Naive thymus-derived CD4-positive, alpha-beta T cell (primary cell): ENCODE measurements at places on chromosomes 1 and 21. TPM values are rescaled to one million over a fixed set of nuclear protein-coding genes. Genes with fewer than 3 reads are reported as not detected.

DNA sequence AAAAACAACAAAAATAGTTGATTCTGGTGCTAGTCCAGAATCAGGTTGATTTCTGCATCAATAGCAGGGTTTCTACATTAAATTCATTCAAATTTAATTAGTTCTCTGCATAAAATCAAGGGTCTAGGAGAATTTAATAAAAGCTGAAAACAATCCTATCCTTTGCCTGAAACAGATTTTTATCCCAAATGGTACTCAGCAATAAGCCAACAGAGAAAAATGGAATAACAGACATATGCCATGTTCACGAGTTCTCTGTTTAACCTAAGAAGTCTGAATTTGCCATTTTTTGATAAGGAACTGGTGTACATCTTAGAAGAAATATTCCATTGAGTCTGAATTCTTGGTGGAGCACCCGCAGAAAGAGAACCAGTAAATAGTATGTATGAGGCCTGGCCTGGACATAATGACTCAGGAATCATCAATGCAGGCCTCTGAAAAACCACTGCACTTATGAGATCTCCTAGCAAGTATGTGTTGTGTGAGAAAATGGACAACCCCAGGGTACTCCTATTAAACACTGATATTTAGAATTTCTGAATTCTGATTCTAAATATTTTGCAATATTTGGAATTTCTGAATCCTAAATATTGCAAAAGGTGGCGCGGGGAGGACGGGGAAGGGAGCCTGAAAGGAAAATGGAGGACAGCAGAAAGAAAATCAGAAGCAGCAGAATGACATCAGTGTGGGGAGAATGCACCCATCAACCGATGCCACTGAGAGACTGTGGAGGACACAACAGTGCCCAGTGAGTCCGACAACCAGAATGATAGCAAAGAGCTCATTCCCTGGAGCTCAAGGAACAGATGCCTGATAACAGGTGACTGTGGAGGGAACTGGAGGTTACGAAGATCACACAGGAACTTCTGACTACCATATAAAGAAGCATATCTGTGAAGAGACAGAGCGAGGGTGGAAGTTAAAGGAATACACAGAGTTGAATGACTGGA is 97.6 kb downstream of the APP start:
- no peak overlapping the region for H3K27ac ChIP-seq
- peaks cover 30% of the 10 kb centered on the region for H3K4me1 ChIP-seq
- no peak overlapping the region for H3K4me3 ChIP-seq
- DNase-seq: no peak
- H3K36me3 ChIP-seq: no peaks in the 10 kb centered on the region

DNA sequence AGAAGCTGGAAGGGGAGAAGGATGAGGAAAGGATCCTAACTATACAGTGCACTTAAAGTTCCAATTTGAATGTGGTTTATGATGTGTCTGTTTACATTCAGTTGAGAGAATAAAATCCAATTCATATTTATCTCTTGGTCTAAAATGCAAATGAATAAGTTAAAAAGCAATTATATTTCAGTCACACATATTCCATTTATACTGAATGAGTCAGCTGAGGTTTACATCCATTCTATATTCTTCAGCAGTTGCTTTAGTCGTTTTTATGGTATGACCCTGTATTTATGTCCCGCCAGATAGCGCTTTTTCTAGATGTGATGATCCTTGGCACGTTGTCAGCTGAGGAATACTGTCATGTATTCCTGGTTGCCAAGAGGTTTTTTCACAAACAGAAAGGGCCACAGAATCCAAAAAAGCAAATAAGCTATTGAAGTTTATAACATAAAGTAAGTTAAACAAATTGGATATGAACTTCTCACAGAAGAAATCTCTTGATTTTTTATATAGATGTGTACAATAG is 866.2 kb downstream of the NCAM2 start:
- DNase-seq: no peak
- no peaks in the 10 kb centered on the region for H3K4me1 ChIP-seq
- no peak overlapping the region for H3K27ac ChIP-seq
- H3K4me3 ChIP-seq: no peak overlapping the region
- H3K36me3 ChIP-seq: no peaks in the 10 kb centered on the region
- H3K27me3 ChIP-seq: no peaks in the 10 kb centered on the region

DNA sequence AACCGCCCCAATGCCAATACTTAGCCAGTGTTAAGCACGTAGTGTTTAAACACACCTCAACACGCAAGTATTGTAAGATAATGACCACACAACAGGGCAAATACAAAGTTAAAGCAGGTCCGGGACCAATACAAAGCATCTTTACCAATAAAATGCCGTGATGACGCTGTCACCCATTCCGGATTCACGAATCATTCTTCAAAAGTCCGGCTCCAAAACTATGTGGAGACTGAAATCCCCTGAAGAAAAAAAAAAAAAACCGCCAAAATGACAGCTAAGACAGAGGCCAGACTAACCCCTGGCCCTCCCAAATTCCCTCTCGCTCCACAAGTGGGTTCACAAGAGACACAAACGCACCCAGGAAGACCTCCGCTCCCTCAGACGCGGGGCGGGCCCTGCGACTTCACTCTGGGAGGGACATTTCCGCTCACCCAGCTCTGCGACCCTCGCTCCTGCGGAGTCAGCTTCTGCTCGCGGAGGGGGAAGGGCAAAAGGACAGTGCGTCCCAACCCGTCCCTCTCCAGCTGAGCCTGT is 625 bp upstream of the DARS2 start:
- H3K36me3 ChIP-seq: peaks cover 10% of the 10 kb centered on the region
- peaks cover 10% of the 10 kb centered on the region for H3K4me1 ChIP-seq
- no peak for DNase-seq
- peak overlapping the region; percentile 80 for H3K27ac ChIP-seq
- H3K4me3 ChIP-seq: peak overlapping the region; percentile 99
- no peaks in the 10 kb centered on the region for H3K27me3 ChIP-seq

GRCh38 chr21:44900559-44901251 is 20.0 kb downstream of the ITGB2 start:
- no peaks in the 10 kb centered on the region for H3K27me3 ChIP-seq
- no peak for DNase-seq
- H3K36me3 ChIP-seq: peaks cover 99% of the 10 kb centered on the region

GRCh38 chr1:244060686-244061085 is 9.6 kb downstream of the ZBTB18 start:
- DNase-seq: no peak
- H3K27me3 ChIP-seq: no peaks in the 10 kb centered on the region
- no peak overlapping the region for H3K4me3 ChIP-seq
- H3K36me3 ChIP-seq: no peaks in the 10 kb centered on the region
- H3K27ac ChIP-seq: no peak overlapping the region

GRCh38 chr1:98366343-98366742 is 295.2 kb upstream of the SNX7 start:
- no peak for DNase-seq
- no peaks in the 10 kb centered on the region for H3K36me3 ChIP-seq
- H3K27ac ChIP-seq: no peak overlapping the region

- no peak overlapping the region for H3K27ac ChIP-seq
- H3K27me3 ChIP-seq: no peaks in the 10 kb centered on the region
- H3K36me3 ChIP-seq: no peaks in the 10 kb centered on the region
- no peak overlapping the region for H3K4me3 ChIP-seq
- H3K4me1 ChIP-seq: no peaks in the 10 kb centered on the region
Observed at GRCh38 chr1:98098473-98098872, 177.6 kb upstream of the DPYD start.

GRCh38 chr1:185419718-185420117 is 102.7 kb upstream of the IVNS1ABP start:
- H3K27me3 ChIP-seq: no peaks in the 10 kb centered on the region
- no peaks in the 10 kb centered on the region for H3K36me3 ChIP-seq
- DNase-seq: no peak
- H3K27ac ChIP-seq: no peak overlapping the region
- no peaks in the 10 kb centered on the region for H3K4me1 ChIP-seq

- H3K4me1 ChIP-seq: no peaks in the 10 kb centered on the region
- H3K36me3 ChIP-seq: no peaks in the 10 kb centered on the region
- H3K27ac ChIP-seq: no peak overlapping the region
Observed at GRCh38 chr1:69861641-69862040, 293.9 kb downstream of the LRRC7 start.

GRCh38 chr1:214897581-214897980 is 185.0 kb upstream of the KCNK2 start:
- no peak for DNase-seq
- H3K27me3 ChIP-seq: no peaks in the 10 kb centered on the region
- no peak overlapping the region for H3K4me3 ChIP-seq
- H3K27ac ChIP-seq: no peak overlapping the region
- H3K4me1 ChIP-seq: no peaks in the 10 kb centered on the region

DNA sequence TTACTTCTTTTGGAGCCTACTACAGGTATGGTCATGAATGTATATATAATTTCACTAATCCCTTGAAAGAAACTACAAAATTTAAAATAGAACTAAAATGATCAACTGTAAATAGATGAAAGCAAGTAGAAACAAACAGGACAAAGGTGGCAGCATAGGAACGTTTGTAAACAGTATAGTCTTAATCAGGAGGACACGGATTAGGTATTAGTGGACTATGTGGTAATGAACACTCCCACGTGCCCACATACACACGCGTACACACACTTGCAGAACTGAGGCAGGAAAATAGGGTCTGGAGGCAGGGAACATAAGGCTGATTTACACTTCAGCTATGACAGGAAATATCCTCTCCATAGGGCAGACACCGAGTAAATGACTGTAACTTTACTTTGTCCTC is 1397.8 kb downstream of the NCAM2 start:
- no peaks in the 10 kb centered on the region for H3K27me3 ChIP-seq
- DNase-seq: no peak
- no peak overlapping the region for H3K27ac ChIP-seq
- no peak overlapping the region for H3K4me3 ChIP-seq
- no peaks in the 10 kb centered on the region for H3K36me3 ChIP-seq

A3GALT2 gene
- total RNA-seq: not detected

TNFSF4 gene
- total RNA-seq: 1.7 TPM

MSH4 gene
- 1.1 TPM for total RNA-seq

RPTN gene
- not detected for total RNA-seq

ABCA4 gene
- total RNA-seq: not detected
